ENCODE measurements at places on chromosomes 7 and 10.
A peak's percentile ranks its signal among the peaks of the same experiment; 100 is the strongest.

- DNase-seq, result no peak
These were observed 826 bp downstream of the GIMAP7 start for GRCh38 chr7:150515248-150516147.

GRCh38 chr7:593324-594115, 73.9 kb upstream of the PDGFA start:
- DNase-seq, result no peak

DNA sequence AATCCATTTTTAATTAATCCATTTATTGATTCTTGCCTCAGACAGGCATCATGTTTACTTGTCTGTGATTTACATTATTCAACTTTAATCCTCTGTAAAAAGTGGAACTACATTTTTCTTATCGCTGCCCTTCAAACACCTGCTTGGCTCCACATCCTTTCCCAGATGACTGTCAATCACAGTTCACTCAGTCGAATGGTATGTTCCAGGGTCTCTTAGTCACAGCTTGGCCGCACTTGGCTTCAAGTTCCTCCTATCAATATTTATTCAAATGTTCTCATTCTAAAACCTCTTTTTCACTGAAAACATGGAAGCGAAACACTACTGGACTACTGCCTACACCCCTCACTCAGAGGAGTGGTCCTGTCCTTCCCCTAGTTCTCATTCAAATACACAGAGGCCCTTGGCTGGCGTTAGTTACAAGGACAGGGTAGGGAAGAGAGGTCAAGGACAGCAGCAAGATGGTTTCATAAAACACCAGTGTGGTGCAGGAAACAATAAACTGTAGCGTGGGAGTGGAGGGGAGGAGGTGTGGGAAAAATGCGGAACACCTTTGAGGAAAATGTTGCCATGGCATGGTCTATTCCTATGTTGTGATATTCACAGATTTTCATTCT, 143.2 kb downstream of the USP6NL start:
- no peak for DNase-seq

DNA sequence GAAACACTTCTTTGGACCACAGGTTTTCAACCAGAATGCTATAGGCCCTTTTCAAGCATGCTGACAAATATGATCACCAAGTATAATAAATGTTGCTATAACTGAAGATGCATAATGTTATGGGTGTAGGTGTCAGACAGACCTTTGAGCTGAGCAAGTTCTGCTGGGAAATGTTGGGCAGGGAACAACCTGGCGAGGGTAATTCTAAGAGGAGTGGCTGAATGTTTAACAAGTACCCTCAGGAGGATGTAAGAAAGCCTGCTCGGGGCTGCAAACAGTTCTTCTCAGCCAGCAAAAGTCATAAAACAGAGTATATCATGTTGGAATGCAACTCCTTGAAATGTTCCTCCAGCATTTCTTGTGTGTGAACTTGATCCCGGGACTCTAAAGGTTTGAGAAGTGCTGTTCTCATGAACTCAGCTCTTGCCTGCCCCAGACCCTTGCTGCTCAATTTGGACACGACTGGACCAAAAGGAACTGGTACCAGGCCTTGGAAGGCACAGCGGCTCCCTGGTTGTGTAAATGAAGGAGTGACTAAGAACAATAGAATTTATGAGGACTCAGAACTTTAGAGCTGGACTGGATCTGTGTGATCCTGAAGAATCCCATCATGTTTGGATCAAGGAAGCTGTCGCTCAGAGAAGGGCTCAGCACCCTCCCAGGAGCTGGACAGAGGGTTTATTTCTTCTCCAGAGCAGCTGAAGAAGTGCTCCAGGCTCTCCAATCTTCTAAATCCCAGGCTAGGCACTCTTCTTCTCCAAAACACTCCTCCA, 143.2 kb upstream of the ANK3 start:
- DNase-seq, result no peak

DNA sequence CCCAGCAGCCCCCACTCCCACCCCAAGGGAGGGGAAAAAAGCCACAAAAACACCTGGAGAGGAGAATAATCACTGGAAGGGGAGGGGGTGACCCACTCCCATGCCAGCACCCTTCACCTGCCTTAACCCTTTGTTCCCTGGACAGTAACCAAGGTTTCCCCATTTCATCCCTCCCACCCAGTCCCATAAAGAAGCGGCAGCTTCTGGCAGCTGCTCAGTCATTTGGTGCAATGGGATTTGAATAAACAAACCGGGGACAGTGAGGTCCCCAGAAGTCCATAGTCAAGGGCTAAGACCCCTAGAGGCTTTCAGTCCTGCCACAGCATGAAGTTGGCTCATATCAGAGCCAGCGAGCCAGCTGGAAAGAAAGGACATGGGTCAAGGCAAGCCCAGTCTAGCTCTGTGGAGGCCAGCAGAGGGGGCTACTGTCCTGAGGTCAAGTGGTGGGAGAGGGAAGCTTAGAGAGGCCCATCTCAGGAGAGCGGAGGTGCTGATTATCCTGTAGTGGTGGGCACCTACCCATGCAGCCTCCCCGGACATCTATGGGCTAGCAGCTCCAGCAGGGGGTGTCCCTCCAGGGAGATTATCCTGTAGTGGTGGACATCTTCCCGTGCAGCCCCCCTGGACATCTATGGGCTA, 58.9 kb upstream of the LBX1 start:
- no peak for DNase-seq

- no peak for DNase-seq
These were observed 108.3 kb downstream of the EGFR start for GRCh38 chr7:55127135-55127551.

DNA sequence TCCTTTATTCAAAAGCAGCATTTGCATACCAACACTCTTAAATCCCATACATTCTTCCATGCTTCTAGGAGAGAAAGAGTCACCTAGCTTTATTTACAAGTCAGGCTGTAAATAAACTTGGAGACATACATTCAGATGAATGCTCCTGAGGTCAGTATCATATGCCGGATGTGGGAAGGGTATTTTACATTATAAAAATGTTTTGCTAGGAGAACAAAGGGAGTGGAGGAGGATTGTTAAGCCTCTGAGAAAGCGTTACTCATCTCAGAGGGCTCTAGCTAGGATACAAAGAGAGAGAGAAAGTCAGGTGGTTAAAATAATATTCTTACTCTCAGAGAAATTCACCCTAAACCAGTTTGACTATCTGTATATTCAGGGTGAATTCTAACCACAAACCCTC, 300.9 kb upstream of the NPSR1 start:
- no peak for DNase-seq

DNA sequence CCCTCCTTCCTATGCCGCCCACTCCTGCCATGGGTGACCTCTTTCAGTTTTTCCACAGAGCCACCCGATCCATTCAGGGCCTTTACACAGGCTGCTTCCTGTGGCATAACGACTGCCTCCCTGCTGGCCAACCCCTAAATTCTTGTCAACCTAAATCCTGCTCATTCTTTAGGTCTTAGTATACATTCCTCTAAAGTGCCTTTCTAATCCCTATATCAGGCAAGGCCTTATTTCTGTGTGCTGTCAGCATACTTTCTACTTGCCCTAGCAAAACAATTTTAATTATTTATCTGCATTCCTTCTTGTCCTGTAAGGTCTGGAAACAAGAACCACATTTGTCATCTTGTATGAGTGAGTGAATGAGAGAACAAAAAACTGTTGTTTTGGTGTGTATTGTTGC, 132.4 kb downstream of the DNAH11 start:
- no peak for DNase-seq

DNA sequence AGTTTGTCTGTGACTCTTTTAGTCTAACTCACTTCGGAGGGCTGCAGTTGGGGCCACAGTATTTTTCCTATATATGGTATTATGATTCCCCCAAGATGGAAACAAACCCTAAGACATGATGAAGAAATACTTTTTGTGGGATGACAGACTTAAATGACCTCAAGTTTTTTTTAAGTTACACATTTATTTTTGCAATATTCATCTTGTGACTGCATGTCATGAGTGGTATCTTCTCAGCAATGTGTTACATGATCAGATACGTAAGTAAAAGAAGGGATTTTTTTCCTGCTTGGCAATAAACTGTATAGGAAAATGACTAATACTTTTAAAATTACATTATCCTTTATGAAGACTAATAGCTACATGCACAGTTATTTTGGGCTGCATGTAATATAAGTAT, 57.8 kb downstream of the OR13A1 start:
- no peak for DNase-seq

DNA sequence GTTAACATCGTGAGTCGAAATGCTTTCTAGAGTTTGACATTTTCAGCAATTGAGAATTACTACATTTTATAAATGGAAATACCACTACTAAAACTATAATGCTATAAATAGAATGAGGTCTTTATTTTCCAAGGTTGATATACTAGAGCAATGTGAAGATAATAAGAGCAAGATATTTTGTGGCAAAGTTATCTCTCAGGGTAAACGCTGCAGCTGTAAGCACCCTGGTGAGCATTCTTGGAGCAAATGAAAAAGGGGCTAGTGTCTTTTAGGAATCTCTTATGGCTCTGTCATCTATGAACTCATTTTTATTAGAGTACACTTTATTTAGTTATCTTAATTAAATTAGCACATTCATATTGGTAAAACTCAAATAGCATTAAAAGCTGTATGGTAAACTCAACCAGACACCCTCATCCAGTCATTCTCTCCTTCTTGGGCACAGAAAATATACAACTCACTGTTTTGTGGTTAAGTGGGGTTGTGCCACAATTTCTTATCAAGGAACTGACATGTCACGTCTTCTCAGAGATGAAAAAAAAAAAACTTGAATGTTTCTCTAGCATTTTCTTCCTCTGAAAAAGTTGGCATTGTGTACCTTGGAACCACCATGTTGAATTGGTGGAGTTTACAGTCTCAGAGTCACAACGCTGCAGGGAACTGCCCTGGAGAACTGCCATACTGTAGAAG, 289.5 kb upstream of the PFKP start:
- no peak for DNase-seq

GRCh38 chr7:108358553-108358952, 97.7 kb downstream of the NRCAM start:
- peak; percentile 52 for DNase-seq

- DNase-seq, result no peak
These were observed 1.2 kb downstream of the KCNMA1 start for GRCh38 chr10:77636282-77636966.

GRCh38 chr7:18927134-18927533, 190.3 kb downstream of the TWIST1 start:
- DNase-seq, result no peak

DNA sequence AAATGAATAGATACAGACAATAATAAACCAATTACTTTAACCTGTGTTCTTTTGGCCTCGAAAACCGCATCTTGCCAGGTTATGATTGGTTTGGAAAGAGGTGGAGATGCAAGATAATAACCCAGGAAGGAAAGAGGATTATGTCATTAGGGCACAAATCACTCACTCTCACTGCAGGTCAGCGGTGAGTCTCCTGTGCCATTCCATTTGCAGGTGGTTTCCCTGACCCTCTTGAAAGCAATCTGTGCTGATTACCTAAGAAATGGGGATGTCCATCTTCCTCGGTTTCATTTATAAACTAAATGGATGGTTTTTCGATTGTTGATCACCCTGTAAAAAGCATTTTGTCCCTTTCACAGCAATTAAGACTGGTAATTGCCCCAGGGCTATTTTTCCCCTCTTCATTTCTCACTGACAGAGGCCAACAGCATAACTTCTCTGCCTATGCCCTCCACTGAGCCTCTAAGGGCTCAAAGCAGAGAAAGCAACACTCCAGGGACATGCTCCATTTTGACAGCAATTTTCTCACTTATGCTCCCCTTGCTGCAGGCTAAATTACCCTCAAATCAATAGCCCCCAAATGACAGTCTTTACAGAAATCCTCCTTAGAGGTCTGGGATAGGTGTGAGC, 257.5 kb downstream of the IPMK start:
- DNase-seq, result no peak

GRCh38 chr7:50251765-50252164, 52.8 kb upstream of the IKZF1 start:
- DNase-seq, result no peak

DNA sequence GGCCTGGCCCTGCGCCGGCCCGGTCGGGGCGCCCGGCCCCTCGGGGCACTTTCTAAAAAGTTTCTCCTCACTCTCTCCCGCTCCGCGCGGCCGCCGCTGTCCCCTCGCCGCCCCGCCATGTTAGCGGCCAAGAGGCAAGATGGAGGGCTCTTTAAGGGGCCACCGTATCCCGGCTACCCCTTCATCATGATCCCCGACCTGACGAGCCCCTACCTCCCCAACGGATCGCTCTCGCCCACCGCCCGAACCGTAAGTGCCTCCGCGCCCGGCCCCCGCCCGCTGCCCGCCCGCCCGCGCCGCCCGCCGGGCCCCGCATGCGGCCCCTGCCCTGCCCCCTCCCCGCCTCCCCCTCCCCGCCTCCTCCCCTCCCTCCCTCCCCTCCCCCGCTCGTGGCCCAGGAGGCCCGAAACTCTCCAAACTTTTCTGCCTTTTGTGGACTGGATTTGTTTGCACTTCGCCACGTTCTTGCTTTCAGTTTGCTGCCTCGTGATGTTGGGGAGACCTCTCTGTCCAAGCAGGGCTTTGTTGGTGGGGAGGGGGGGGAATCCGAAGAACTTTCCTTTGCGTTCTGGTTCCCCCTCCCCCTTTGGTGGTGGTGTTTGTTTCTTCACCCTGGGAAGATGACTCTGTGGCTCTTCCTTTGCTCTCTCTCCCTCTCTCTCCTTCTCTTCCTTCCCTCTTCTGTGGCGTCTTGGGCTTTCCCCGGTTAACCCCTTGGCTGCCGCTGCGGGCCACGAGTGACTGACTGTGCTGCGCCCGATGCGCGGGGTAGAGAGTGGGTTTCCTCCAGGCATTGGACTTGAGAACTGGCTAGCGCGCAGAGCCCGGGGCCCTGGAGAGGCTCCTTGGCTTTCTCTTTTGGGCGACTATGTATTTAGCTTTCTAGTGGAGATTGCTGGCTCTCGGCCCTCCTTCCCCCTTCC, 1.6 kb downstream of the TCF7L2 start:
- DNase-seq, result no peak

GRCh38 chr10:71984126-71984808, 20.1 kb downstream of the CHST3 start:
- DNase-seq, result no peak

DNA sequence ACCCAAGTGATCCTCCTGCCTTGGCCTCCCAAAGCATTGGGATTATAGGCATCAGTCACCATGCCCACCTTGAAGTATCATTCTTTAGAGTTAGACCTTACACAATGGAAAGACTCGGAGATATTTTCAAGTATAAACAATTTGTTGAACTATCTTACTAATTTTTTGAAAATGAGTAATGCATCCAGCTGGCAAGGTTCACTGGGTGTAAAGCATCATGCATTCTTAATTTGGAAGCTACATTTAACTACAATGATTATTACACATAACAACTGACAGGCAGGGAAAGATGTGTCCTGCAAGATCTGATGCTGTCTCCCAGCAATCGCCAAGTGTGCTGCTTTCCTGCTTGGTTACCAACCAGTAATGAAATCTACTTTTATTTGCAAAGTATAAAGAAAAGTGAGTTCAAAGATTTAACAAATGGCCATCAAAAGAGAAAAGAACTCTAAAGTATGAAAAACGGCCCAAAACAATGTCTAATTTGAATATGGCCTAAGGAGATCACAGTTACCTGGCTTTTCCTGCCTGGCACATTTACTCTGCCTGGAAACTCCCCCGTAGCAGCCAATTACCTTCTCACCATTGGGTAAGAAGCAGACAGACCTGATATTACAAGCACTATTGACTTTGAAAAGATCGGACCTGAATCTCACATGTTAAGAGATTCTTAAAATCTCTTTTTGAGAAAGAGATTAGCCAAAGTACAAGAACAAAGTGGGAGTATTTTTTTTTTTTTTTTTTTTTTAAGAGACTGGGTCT, 59.3 kb upstream of the NMT2 start:
- no peak for DNase-seq

GRCh38 chr7:48876087-48876486, 48.3 kb upstream of the CDC14C start:
- DNase-seq, result no peak

GRCh38 chr7:71601851-71602250, 469.9 kb downstream of the GALNT17 start:
- DNase-seq, result no peak
